ENCODE measurements at places on chromosomes 12 and 14. TPM values are rescaled to one million over a fixed set of nuclear protein-coding genes. Genes with fewer than 3 reads are reported as not detected.

DNA sequence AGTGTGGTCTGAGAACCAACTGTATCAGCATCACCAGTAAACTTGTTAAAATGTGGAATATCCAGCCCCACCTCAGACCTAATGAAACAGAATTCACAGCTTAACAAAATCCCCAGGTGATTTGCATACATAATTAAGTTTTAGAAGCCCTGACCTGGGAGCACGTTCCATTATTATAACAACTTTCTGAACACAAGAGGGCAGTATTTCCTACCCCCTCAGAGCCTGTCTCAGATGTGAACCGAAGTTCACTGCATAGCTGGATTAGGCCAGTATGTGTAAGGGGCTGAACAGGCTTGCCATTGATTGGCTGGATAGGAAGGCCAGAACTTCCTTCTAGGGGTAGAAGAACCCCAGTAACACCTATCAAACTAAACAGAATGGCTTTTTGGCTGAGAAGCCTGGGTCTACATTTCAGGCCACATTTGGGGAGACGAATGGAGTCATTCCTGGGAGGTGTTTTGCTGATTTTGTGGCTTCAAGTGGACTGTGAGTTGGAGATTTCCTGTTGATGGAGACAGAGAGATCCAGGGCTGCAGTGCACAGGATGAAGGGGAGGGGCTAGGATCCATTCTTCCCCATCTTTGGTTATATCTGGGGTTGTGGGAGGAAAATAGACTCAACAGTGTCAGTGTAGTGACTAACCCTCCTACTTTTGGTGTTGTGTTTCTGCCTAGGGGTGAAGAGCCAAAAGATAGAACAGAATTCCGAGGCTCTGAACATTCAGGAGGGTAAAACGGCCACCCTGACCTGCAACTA lies 94.7 kb upstream of the OR4E1 start:
- H3K4me3 ChIP-seq, result peak overlapping the region; percentile 61
- H3K4me1 ChIP-seq, result peaks cover 8% of the 10 kb centered on the region
- no peaks in the 10 kb centered on the region for H3K36me3 ChIP-seq
- peaks cover 21% of the 10 kb centered on the region for H3K27me3 ChIP-seq

DNA sequence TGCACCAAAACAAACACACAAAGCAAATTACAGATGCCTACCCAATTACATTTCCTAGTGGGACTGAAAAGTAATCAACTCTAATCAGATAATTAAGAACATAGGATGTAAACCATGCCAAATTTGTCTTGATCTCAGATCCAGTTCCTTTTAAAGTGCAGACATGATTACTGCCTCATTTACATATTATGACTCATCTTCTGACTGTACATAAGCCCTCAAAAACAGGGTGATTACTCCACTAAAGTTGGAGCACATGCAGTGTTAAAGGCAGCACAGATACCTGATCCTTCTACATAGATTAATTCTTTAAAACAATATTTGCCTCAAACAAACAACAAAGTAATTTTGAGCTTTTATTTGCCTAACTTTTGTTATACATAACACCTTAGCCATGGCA lies 337.2 kb downstream of the RPS29 start:
- no peaks in the 10 kb centered on the region for H3K36me3 ChIP-seq
- DNase-seq, result no peak
- no peak overlapping the region for H3K27ac ChIP-seq
- H3K4me1 ChIP-seq, result no peaks in the 10 kb centered on the region

- H3K27ac ChIP-seq, result peak overlapping the region; percentile 69
- H3K4me3 ChIP-seq, result no peak overlapping the region
- no peaks in the 10 kb centered on the region for H3K27me3 ChIP-seq
- H3K36me3 ChIP-seq, result peaks cover 48% of the 10 kb centered on the region
- DNase-seq, result peak; percentile 61
- H3K4me1 ChIP-seq, result peaks cover 31% of the 10 kb centered on the region
These were observed 26.7 kb downstream of the GTF2A1 start for GRCh38 chr14:81193924-81194633.

Gene BCL2L14
- total RNA-seq, result 12.2 TPM

DNA sequence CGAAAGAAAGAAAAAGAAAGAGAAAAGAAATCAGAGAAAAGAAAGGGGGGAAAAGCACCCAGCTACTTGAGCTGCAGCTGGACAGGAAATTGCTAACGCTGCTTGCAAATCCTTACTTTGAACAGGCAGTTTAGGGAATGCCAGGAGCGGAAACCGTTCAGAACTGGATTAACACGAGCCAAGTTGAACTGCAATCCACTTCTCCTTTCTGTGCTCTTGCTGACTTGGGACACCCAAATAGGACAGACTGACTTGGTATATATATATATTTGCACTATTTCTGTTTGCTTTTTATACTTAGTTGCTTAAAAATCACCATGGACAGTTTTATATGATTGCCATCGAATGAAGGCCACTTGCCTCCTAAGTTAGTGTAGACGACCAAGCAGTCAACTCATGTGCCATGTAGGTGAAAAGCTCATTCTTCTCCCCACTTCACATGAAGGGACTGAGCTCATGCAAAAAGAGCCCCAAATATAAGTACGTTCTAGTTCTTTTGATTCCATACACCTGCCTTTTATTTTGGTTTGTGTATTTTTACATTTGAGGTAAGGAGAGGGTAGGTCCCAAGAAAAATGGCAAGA lies 5.5 kb downstream of the DUSP6 start:
- H3K36me3 ChIP-seq, result peaks cover 70% of the 10 kb centered on the region
- peak overlapping the region; percentile 87 for H3K27ac ChIP-seq
- H3K4me1 ChIP-seq, result peaks cover 62% of the 10 kb centered on the region
- no peaks in the 10 kb centered on the region for H3K27me3 ChIP-seq
- H3K4me3 ChIP-seq, result peak overlapping the region; percentile 93

DNA sequence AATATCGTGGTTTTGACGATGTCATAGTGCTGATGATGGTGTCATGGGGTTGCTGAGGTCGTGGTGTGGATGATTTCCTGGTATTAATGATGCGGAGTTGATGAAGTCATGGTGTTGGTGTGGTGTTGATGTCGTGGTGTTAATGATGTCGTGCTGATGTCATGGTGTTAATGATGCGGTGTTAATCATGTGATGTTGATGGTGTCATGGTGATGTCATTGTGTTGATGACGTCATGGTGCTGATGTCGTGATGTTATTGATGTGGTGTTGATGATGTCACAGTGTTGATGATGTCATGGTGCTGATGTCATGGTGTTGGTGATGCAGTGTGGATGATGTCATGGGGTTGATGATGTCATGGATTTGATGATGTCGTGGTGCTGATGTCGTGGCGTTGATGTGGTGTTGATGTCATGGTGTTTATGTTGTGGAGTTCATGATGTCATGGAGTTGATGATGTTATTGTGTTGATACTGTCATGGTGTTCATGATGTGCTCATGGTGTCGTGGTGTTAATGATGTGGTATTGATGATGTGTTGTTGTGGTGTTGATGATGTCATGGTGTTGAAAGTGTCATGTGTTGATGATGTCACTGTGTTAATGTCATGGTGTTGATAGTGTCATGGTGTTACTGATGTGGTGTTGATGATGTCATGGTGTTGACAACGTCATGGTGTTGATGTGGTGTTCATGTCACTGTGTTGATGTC lies 48.5 kb upstream of the RIMBP2 start:
- H3K36me3 ChIP-seq, result no peaks in the 10 kb centered on the region
- DNase-seq, result peak; percentile 80
- peaks cover 11% of the 10 kb centered on the region for H3K27me3 ChIP-seq
- no peak overlapping the region for H3K4me3 ChIP-seq
- no peak overlapping the region for H3K27ac ChIP-seq

GRCh38 chr14:24399447-24399822 lies 632 bp downstream of the NYNRIN start:
- no peak overlapping the region for H3K27ac ChIP-seq
- peaks cover 9% of the 10 kb centered on the region for H3K4me1 ChIP-seq
- DNase-seq, result no peak
- H3K36me3 ChIP-seq, result no peaks in the 10 kb centered on the region
- H3K4me3 ChIP-seq, result no peak overlapping the region

- H3K4me1 ChIP-seq, result no peaks in the 10 kb centered on the region
- no peak overlapping the region for H3K27ac ChIP-seq
- no peaks in the 10 kb centered on the region for H3K36me3 ChIP-seq
- H3K27me3 ChIP-seq, result no peaks in the 10 kb centered on the region
These were observed 646.5 kb upstream of the SEL1L start for GRCh38 chr14:82180139-82180538.
